ENCODE measurements at places on chromosomes 7 and 10.

- no peak for DNase-seq
Measured at GRCh38 chr7:36613031-36613614, 111.2 kb downstream of the AOAH start.

GRCh38 chr10:4763960-4764428 lies 62.0 kb upstream of the AKR1E2 start:
- no peak for DNase-seq

DNA sequence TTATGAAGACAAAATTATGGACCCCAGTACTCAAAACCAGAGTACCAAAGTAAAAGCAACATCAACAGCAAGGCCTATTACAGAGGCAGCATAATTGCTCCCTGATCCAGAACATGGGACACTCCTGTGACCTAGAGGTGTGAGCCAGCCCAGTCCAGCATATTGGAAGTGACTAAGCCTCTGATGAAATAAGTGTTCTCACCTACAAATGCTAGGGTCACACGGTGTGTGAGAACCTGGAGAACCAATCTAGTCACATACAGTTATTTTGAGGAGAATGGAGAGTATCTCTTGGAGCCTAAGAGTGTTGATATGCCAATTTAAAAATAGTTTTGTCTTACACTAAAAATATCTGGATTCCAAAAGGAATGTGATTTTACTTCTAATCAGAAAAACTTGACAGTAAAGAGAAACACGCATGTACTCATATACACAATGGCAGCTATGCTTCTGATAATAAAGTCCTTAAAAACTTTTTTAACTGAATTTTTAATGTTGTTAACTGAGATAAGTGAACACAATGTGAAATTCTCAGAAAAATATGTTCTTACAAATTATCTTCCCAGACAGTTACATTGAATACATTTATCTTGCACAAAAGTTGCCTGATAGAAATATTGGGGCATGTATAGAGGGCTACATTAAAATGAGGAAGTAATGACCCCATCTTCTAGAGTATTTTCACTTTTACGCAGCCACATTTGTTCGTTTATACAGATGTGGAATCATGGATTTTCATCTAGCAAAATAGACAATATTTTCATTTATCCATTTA lies 56.8 kb upstream of the CD36 start:
- no peak for DNase-seq

DNA sequence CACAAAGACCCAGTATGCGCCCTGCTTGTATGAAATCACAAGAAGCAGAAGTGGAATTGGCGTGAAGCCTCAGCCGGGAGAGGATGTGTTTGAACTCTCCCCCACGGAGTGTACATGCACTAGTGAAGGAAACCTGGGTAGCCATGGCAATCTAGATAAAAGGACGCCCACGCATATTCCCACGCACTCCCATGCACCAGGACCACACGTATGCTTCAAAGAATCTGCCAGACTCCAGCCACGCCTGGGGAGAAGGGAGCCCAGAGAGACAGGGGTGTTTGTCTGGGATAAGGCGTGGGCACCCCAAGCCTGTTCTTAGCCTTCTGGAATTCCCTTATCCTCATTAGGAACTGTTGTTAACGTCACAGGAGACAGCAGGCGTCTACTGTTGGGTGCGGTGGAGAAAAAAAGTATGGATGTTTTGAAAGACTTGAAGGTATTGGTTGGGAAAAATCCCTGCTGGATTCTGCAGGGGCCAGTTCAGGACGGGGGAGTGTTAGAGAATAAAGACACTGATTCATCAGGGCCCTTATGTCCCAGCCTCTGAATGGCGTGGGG lies 28.9 kb upstream of the ECHDC3 start:
- DNase-seq, result no peak

GRCh38 chr7:76354981-76355730 lies 3.6 kb downstream of the YWHAG start:
- DNase-seq, result no peak

- DNase-seq, result no peak
Measured at GRCh38 chr10:129570185-129570584, 103.1 kb downstream of the MGMT start.
